ENCODE measurements at places on chromosomes 3 and 15.

DNA sequence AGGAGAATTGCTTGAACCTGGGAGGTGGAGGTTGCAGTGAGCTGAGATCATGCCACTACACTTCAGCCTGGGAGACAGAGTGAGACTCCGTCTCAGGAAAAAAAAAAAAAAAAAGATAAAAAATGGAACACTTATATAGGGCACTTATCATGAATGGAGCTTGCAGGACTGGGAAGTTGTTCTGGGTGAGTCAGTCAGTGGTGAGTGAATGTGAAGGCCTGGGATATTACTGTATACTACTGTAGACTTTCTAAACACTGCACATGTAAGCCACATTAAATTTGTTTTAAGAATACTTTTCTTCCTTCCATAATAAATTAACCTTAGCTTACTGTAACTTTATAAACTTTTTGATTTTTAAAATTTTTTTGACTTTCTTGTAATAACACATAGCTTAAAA is 59.8 kb downstream of the SFMBT1 start:
- DNase-seq, result no peak

GRCh38 chr3:146274833-146275232 is 23.9 kb upstream of the PLSCR4 start:
- DNase-seq, result no peak

DNA sequence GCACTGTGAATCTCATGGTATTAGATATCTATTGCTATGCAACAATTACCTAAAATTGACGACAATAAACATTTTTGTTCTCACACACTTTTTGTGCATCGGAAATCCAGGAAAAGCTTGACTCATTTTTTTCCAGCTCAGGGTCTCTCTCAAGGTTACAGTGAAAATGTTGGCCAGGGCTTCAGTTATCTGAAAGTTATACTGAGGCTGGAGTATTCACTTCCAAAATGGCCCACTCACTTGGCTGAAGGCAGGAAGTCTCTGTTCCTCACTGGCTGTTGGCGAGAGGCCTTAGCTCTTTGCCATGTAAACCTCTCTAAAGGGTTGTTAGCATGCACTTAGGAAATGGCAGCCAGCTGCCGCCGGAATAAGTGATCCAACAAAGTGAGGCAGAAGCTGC is 41.4 kb downstream of the OSTN start:
- no peak for DNase-seq

- no peak for DNase-seq
Observed at GRCh38 chr3:39879581-39879980, 70.2 kb downstream of the MYRIP start.

GRCh38 chr3:26827169-26827568 is 204.6 kb downstream of the LRRC3B start:
- no peak for DNase-seq

DNA sequence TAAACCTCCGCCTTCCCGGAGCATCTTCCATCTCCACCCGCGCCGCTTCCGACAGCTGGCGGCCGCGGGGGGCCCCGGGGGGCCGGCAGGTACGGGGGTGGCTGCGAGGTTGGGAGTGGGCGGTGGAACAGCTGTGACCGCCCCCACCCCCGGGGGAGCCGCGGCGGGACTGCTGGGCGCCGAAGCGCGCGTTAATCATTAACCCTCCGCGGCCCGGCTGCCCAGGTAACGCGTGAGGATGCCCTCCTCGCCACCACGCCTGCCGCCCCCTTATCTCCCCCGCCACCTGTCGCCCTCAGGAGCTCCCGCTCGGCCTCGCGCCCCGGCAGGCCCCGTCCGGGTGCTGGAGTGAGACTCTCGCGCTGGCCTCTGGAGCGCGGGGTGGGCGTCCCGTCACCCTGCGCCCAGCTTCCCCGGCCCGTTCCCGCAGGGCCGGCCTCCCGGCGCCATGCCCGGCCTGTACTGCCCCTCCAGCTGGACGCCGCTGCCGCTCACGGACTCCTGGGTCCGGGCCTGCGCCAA is 757 bp downstream of the VWA5B2 start:
- no peak for DNase-seq

DNA sequence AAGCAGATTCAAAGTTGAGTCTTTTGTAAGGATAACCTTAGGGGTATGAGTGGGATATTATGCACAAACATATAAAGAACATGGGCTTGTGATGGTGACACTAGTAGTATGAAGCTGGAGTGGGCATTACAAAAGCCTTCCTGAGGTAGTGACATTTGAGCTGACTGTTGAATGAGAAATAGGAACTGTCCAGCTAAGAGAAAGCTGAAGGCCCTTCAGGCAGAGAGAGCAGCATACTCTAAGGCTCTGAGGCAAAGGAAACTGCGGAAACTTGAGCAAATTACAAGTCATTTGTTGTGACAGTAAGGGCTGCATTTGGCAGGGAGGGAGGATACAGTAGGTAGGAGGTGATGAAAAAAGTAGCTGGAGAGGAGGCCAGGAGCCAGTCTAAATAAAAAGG is 190.7 kb upstream of the CD96 start:
- no peak for DNase-seq

DNA sequence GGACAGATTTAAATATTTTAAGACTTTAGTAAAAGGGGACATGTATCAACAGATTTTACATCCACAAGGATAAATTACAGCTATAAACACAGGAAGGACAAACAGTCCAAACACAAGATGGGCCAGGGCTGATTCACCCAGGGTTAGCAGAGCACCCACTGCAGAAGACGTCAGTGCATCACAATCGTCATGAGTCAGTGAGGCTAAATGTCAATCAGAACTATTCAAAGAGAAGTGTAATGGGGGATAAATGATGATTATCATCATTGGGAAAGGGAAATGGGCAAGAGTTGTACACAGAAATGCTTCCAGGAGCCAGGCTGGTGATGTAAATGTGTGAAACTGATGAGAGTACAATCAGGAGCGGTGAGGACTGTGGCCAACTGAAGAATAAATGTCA is 226.8 kb downstream of the PLCL2 start:
- DNase-seq, result no peak

- no peak for DNase-seq
Observed at GRCh38 chr3:68007621-68008226, 353.3 kb upstream of the SUCLG2 start.

GRCh38 chr3:89685731-89686130 is 578.3 kb downstream of the EPHA3 start:
- DNase-seq, result no peak

DNA sequence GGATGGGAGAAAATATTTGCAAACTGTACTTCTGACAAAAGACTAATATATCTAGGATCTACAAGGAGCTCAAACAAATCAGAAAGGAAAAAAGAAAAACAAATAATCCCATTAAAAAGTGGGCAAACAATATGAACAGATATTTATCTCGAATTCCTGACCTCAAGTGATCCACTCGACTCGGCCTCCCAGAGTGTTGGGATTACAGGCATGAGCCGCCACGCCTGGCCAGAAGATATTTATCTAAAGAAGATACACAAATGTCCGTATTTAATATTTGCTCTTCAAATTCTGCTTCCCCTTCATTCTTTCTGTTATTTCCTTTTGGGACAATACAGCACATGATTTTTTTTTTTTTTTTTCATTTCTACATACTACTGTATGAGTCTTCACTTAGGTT is 151.7 kb upstream of the GRM7 start:
- DNase-seq, result no peak

- no peak for DNase-seq
Observed at GRCh38 chr15:82051664-82052063, 5.8 kb upstream of the MEX3B start.

DNA sequence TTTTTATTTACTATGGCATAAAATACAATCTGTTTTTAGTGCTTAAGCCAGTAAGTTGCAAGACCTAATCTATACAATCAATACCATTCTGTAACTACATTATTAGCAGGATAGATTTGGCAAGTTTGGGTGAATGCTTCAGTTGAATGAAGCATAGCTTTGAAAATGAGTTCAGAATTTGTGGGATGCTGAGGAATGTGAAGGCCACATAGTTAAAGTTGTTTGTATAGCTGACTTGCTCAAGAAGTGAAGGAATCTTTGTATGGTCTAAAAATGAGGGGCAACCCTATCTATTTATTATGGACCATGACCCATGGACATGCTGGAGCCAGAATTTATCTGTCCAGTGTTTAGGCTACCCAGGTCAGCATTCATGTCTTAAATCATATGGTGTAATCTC is 58.5 kb downstream of the CRYBG3 start:
- DNase-seq, result no peak
